ENCODE measurements at places on chromosomes 4 and X. TPM values are rescaled to one million over a fixed set of nuclear protein-coding genes. Genes with fewer than 3 reads are reported as not detected.
A peak's percentile ranks its signal among the peaks of the same experiment; 100 is the strongest.

GRCh38 chrX:15511563-15511962 lies 11.0 kb downstream of the BMX start:
- DNase-seq, result no peak

GRCh38 chr4:172657081-172657480 lies 511.5 kb upstream of the GALNT7 start:
- no peak for DNase-seq

- peak; percentile 59 for DNase-seq
These were observed 441.7 kb upstream of the RASGEF1B start for GRCh38 chr4:81913427-81913879.

DNA sequence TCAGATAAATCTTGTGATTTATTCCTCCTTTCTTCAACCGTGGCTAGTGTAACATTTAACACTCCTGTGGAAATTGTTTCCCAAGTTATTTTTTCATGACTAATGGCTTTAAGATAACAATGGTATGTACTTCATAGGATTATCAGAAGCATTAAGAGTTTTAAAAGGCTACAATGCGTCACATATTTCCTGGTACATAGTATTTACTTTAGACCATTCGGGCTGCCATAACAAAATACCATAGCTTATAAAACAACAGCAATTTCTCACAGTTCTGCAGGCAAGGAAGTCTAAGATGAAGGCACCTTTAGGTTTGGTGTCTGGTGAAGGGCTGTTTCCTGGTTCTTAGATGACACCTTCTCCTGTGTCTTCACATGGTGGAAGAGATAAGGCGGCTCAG lies 158.6 kb downstream of the PAPSS1 start:
- no peak for DNase-seq

DNA sequence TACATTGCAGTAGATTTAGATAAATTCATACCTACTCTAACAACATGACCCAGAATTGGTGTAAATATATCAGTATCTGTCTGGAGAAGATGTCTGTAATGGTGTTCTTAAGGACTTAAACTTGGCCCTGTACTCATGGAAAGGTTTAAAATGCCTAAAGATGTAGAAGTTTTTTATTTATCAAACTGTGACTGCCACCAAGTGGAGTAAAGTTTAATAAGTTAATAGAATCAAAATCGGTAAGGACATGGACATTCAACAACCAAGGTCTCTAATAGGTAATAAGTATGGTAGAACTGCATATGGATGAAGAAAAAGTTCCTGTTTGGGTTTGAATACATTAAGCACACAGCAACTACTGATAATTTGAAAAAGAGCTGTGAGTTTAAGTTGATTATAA lies 474.0 kb upstream of the NDST3 start:
- no peak for DNase-seq

- DNase-seq, result no peak
These were observed 16.6 kb upstream of the PRDM8 start for GRCh38 chr4:80180743-80181142.

The PABPC1L2B gene
- total RNA-seq, result not detected

The DAPP1 gene
- 20.7 TPM for total RNA-seq

The CYTL1 gene
- total RNA-seq, result 1.6 TPM
